ENCODE measurements at places on chromosomes 11 and 22.
A peak's percentile ranks its signal among the peaks of the same experiment; 100 is the strongest.

DNA sequence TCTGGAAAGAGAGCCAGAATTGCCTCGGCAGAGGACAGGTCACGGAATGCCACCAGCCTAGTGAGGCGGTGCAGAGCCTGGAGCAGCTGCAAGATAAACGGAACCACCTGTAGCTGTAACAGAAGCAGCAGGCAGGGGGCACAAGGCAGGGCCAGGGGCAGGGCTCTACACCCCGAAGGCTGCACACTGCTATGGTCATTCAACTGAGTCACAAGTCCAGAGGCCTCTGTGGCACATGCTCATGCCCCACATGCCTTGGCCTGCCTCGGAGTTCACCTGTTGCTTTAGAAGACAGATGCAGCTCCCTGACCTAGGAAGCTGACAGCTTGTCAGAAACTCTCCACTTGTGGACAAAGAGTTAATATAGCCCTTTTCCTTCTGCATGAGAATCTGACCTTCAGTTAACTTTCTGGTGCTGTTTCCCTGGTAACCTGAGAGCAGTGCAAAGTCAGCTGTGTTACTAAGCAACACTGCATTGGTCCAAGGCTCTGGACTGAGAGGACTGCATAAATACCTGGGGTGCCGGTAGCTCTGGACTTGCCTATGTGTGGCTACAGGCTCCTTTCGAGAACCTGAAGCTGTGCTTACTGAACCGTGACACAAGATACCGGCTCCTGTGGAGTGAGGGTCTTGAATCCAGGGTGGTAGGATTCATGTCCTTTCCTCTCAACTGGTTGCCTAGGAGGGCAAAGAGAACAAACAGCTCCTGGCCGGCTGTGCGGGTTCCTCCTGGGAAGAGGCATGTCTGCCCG is 10.5 kb downstream of the COMMD9 start:
- no peak for DNase-seq

DNA sequence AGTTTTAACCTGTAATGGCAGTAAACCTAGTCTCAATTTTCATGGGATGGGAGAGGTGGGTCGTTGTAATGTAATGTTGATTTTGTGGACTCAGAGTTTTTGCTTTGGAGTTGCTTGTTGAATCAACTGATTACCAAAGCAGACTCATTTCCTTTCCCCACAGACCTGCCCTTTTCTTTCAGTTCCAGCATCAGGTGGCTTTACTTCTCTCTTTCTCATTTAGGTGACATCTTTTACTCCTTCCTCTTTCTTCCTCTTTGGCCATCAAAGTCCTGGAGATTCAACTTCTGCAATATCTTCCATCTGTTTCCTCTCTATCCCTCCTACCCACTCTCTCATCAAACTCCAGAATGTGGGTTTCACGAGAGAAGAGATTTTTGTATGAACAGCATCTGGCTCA is 313.9 kb downstream of the TMEM135 start:
- no peak for DNase-seq

DNA sequence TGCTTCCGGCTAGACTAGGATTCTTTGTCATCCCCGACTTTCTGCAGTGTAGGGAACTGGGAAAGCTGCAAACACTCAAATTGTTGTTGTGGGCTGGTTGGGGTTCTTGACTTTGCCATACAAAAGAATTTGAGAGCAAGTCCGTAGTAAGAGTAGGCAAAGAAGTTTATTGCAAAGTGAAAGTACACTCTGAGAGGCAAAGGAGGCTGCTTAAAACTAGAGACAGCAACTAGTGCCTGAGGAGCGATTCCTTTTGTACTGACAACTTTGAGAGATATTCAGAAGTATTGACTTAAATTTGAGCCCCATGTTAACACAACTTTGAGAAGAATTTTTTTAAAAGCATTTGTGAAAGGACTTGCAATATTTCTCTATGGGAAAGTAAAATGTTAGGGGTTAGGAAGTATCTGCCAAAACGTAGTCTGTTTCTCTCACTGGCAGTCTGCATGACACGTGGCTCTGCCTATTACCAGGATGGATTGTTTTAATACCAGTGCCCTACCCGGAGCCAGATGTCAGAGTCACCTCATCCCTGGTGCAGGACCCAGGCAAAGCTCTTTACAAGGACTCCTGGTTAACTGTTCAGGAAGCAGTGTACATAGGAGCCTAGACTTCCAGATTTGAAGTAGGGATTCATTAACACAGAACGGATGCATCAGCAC is 85.0 kb upstream of the CLPB start:
- DNase-seq, result peak; percentile 56

DNA sequence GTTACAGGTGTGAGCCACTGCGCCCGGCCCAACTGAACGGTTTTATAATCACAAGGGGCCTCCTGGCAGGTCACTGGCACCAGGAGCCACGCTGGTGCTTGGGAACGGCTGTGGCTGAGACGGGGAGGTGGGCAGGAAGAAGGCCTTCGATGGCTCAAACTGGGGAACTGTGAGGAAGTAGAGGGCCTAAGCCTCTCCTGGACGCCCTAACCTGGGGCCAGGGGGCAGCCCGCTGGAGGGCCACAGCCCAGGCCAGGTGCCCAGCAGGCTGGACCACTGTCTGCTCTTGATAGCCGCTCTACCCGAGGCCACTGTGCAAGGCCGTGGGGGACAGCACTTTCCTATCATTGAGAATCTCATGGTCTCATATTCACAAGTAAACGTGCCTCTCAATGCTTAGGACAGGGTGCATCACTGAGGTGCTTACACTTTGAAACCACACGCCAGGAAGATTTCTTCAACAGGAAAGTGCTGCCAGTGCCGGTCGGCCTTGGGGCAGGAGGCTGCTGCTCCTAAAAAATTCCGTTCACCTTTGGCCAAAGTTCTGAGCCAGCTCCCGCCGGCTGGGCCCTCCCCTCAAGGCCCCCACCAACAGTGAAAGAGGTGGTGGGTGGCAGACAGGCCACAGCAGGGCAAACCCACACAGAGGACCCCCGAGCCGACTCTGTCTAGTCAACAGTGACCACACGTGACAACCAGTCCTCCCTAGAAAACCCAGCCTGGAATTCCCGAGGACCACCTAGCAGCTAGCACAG is 7.2 kb downstream of the GATD1 start:
- DNase-seq, result no peak

DNA sequence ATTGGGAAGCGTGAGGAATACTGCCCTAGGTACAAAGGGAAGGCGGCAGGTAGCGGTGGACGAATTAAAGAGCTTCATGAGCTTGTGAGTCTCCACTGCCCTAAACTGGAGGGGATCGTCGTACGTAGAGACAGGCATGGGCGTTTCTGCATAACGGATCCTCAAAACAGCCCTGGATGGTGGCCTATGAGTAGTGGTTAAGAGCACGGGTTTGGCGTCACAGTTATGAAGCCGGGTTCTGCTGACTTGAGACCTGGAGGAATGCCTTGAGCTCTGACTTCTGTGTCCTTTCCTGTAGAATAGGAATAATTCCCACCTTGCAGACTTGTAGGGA is 335 bp downstream of the TMEM138 start:
- peak; percentile 66 for DNase-seq

DNA sequence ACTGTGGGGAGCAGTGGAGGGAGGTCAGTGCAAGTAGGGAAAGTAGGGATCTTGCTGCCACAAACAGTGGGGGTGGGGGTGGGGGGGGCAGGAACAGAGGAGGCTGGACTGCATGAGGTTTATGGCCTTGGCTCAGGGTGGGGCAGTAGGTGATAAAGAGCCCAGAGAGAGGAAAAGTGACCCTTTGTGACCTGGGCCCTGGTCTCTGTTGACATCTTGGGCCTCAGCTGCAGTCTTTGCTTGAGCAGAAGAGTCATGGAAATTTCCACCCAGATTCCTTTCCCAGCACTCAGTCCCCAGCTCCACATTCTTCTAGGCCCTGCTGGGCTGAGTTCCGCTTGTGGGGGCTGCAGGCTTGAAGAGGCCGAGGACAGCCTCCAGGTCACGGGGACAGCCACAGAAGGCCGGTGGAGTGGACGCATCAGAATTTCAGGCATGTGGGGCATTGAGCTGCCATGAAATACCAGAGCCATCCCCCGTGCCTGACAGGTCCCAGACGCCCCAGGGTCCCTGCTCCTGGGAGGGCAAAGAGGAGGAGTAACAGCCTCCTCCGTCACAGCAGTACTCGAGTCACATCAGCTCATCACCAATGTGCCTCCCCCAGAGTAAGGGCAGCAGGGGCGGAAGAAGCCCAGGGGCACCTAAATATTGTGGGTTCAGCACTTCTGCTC is 9.7 kb upstream of the MALAT1 start:
- no peak for DNase-seq

GRCh38 chr11:113395782-113396336 is 8.3 kb downstream of the ANKK1 start:
- DNase-seq, result no peak

- DNase-seq, result no peak
Observed at GRCh38 chr22:23697031-23697970, 6.5 kb downstream of the RGL4 start.

DNA sequence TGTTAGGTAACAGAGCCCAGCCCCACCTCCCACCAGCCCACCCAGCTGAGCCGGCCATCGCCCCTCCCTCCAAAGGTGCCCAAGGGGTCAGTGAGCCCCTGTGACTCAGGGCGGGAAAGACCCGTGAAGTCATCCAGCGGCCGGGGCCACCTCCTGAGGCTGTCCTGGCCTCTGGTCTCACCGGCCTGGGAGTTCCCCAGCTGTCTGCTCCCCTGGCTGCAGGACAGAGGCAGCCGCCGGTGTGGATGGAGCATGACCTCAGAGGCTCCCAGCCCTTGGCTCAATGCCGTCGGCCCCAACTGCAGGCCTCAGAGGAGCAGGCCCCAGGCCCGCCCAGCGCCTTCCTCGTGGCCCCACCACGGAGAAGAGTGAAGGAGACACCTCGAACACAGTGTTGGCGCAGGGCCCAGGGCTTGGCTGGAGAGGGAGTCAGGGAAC is 28.7 kb downstream of the RPL3 start:
- no peak for DNase-seq

GRCh38 chr11:554428-555226 is 5.9 kb downstream of the LMNTD2 start:
- DNase-seq, result peak; percentile 82

- DNase-seq, result no peak
Observed at GRCh38 chr11:43418197-43418596, 59.5 kb downstream of the TTC17 start.

Data from activated CD8-positive, alpha-beta memory T cell treated with anti-CD3 and anti-CD28 coated beads, Interleukin-2, amount 10 ng/mL, durations not matched to agents 7 days and 5 days (primary cell).